ENCODE measurements at places on chromosomes 5 and 9.

DNA sequence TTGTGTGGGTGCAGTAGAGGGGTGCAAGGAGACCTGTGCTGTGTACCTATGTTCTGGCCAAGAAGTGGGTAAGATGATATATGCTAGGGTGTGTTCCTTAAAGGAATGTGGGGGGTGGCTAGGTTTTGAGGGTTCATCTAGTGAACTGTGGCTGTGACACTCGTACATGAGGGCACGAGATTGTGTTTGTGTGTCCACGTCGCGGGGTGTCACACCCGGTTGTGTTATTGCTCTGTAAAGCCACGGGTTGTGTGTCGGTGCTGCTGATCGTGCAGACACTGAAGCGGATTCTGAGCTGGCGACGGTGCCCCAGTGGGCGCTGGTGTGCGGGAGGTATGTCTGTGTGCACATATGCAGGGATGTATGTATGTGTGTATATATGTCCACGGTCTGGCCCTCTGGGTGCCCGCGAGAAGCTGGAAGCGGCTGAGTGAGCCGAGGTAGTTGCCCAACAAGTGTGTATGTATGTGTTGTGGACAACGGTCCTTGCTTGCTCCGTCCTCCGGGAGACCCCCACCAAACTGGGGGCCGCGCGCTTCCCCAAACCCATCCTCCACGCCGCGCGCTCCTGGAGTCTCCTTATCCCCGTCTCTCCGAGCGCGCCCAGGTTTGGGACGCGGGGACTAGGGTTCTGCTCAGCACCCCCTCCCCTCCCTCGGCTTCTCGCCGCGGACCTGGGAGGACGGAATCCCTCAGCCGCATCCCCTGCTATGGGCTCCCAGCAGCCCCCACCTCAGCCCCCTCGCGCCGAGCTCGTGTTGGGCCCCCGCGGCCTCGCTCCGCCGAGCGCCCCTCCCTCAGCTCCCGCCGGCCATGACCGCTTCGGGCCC, 639 bp downstream of the PCDH1 start:
- peak; percentile 46 for DNase-seq

DNA sequence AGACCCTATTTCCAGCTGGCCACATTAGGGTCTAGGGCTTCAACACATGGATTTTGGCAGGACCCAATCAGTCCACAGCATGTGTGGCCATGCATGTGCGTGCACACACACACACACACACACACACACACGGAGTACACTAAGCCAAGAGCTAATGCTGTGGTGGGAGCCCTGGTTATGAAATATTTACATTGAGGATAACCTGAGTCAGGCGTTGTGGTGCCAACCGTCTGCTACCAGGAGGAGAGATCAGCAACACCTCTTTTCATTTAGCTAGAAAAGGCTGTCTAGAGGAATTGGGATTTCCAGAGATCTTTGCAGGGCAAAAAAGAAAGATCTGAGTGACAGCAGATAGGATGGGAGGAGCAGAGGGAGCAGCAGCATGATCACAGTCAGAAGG, 141.5 kb downstream of the TRPM3 start:
- DNase-seq, result no peak

DNA sequence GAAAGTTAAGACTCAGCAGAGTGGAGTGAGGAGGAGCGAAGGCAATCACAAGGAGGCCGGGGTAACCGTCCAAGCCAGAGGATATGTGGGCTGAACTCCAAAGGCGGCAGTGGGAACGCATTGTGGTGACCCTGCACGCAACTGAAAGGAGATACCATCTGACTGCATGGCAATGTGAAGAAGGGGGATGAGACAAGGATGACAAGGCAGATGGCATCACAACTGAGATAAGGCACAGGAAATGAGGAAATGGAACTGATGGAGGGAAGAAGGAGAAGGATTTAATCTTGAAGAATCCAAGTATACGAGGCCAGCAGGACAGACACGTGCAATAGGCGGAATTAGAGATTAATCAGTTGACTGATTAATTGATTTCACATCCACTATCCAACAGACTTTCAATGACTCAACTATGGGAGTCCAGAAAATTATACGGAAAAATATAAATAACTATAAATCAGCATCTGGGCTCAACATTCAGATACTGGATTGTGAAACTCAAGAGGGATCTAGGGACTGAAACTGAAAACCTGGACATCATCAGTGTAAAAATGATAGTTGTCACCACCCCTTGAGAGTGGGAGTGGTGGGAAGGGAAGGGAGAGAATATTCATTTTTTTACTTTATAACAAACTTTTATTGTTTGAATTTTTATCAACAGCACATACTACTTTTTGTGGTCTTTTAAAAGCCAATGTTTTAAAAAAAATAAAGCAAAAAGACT, 86.1 kb downstream of the ARL15 start:
- no peak for DNase-seq

- DNase-seq, result no peak
Measured at GRCh38 chr5:116521173-116521872, 53.3 kb downstream of the SEMA6A start.

DNA sequence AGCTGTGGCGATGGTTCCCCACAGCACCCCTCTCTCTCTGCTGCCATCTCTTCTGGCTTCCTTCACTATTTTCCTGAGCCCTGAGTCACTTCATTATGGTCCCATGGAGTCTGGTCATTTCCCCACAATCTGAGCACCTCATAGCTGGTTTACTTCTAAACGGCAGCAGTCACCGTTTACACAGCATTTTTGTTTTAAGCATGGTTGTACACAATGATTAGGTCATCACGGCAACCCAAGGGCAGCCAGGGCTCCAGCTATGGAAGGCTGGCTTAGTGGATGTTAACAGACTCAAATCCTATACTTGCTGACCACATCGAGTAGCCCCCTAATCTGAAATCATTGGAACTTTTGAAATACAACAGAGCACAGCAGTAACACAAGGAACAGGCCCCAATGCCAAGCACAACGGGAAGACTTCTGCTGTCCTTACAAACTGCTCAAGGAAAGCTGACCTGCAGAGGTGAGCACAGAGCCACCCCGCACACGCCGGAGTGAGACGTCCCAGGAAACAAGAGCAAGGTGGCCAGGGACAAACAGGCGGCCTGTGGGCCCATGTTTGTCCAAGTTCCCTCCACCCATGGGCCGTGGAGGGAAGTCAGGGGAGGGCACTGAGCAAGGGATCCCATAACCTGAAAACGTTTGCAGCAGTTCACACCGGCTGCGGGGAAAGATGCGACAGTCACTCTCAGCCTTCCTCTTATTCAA, 22.9 kb downstream of the CAMSAP1 start:
- no peak for DNase-seq

GRCh38 chr5:89302102-89302891, 419.3 kb upstream of the MEF2C start:
- DNase-seq, result no peak
